ENCODE measurements at places on chromosomes 3 and 15.

DNA sequence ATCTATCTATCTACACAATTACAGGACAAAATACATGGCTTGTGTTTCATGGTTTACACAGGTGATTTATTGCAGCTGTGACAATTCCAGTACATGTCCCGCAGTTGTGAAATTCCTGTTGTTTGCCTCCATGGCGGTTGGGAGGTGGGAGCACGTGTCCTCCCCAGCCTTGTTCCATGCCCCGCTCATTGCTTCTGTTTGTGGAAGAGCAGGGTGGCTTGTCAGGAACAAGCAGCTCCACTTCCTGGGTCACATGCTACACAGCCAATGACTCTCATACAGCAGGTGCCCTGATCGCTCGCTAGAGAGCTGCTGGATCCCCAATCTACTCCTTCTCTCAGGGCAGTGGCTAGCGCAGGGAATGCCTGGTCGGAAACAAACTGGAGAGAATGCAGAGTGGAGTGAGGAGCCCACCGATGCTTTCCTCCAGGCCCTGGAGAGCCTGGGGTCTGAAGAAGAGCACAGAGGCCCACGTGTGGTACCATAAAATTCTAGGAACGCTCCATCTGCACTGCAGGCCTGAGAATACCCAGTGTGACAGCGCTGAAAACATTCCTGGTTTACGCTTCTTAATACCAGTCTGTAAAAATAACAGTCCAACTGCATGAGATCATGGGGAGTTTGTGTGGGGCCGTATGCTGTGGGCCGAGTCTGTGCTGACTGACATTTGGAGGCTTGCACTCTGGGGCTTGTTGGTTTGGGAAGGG is 270.6 kb upstream of the RGMA start:
- DNase-seq = no peak

DNA sequence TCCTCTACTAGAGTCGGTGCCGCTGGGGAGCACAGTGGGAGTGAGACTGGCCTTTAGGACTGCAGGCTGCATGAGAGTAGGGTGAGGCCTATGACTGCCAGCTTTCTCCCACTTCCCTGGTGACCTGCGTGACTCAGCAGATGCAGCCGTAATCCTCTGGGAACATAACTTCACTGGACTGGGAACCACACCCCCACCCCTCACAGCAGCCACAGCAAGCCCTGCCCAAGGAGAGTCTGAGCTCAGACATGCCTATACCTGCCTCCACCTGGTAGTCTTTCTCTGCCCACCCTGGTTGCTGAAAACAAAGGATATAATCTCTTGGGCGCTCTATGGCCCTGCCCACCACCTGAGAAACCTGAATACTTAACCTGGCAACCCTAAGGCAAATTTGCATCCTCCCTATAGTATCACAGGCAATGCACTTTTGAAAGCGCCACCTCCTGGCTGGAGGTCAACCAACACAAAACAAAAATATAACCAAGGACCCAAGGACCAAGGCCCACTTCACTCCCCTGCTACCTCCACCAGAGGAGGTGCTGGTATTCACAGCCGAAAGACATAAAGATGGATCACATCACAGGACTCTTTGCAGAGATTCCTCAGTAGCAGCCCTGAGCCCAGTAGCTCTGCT is 308.9 kb downstream of the CTNNB1 start:
- no peak for DNase-seq

GRCh38 chr15:26037369-26037768 is 174.2 kb upstream of the ATP10A start:
- DNase-seq = no peak

GRCh38 chr3:187110156-187110555 is 29.1 kb downstream of the RPL39L start:
- no peak for DNase-seq

DNA sequence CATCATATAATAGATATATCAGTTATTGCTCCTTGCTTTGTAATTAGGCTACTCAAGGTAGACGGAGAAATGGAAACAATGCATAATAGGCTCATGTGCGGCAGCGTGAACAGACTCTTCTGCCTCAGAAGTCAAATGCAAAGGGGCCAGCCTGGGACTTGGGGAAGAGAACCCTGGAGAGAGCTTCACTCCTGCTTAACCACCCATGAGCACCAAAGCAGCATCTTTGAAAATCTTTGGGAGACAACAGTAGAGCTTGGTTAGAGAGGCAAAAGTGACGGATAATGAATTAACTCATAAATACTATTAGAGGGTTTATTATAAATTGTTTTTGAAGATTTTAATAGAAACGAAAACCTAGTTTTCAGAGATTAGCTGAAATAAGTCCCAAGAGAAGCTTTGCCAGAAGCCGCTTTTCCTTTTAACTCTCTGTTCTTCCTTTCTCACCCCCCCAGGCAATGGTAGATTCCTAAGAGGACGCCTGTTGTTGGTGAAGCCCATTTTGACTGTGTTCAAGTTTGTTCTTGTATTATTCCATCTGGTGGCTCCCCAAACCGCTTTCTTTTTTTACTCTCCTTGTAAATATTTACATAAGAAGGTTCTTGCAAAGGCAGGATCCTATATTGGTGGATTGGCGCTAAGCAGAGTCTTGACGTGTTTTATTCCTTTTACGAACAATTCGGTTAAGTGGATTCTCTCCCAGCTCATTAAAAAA is 196.0 kb upstream of the TPRG1 start:
- no peak for DNase-seq

DNA sequence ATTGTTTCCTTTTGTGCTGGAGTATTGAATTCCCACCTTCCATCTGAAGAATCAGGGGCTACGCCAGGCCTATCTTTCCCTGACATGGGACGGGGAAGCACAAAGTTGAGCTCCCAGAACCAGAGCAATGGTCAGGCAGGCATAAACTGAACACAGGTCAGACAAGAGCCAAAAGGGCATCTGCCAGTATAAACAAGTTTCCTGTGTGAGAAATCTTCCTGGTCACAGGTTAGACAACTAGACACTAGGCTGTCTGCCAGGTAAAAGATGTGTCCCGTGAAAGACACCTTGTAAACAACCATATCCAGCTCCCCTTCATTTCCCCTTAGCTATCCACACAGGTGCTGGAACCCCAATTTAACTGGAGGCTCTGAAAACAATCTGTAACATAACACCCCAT is 44.0 kb upstream of the CD96 start:
- DNase-seq = no peak

GRCh38 chr3:128335621-128336296 is 130.9 kb downstream of the DNAJB8 start:
- DNase-seq = no peak

- DNase-seq = no peak
These were observed 9.9 kb upstream of the ZBED2 start for GRCh38 chr3:111605018-111605417.

- no peak for DNase-seq
These were observed 20.0 kb downstream of the IDH2 start for GRCh38 chr15:90082140-90082715.

- DNase-seq = no peak
These were observed 39.3 kb upstream of the SLC22A13 start for GRCh38 chr3:38226273-38226672.

DNA sequence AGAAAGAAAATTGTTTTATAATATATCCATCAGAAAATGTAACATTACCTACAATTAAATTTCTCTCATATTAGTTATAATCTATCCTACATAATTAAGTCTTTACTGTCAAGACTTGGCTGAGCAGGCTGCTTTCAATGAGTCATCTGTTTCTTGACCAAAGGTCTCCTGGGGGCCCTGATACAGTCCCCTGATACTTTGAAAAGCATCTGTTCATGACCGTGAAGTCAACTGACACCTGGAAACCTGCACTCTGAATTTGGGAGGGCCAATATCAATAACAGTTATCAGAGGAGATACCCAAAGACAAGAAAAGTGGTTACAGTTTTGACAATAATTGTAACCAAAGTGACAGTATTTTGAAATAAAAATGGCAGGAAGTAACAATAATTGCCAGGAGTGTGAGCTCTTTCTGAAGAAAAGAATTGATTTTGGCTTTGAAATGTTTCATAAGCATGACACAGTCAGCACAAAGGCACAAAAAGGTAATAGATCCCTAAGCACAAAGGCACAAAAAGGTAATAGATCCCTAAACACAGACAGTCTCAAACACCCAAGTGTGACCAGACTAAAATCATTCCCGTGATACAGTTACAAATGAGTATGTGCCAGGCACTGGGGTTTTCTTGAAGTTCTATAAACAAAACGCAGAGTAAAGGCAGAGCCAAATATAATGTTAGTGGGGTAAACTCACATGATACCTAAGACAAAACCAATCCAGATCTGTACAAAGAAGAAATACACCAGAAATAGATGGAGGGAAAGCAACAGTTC is 260.7 kb downstream of the PLOD2 start:
- no peak for DNase-seq

GRCh38 chr15:26661748-26662147 is 111.1 kb downstream of the GABRB3 start:
- DNase-seq = no peak

Measured in CD4-positive, alpha-beta T cell treated with Interleukin-6 at 100 ng/mL for 8 hours (primary cell).